Pancreas (tissue), 10 donors: ENCODE measurements at places on chromosomes 3 and 15. TPM values are rescaled to one million over a fixed set of nuclear protein-coding genes. Genes with fewer than 3 reads are reported as not detected.

Gene HTR3E
- not detected for total RNA-seq

DNA sequence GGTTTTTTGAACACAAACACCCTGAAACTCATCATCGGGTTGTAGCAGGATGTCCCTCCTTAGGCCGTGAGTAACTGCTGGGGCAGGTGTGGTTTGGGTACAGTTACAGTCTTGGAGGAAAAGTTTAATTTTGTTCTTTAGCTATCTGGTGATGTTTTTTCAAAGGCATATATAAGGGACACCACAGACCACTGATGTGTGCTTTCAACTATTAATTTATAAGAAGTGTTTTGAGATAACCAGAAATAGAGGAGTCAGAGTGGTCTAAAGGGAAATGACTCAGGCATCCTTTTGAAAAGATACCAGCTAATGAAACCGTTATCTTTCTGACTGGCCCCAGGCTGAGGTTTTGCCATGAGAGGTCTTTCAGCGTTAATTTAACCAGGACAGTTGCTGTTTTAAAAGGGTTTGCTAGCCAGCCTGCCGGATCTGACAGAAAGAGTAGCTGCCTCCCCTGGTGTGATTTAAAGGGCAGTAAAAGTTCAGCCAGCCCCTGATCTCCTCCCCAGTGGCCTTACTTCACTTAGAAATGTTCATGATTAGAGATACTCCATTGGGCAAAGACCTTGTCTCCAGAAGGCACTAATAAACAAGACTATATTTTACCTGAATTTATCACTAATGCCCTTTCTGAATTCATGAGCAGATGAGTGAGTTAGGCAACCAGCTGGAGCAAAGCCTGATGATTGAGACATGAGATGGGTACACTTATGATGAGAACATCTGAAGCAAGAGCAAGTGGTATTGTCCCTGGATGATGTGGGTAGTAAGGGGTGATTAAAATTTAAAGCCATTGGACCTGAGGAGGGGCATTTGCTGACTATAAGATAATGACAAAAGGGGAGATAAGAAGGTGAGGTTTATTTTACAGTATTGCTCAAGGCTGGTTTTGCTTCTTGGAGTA, 482.5 kb upstream of the TBL1XR1 start:
- H3K36me3 ChIP-seq: no peaks in the 10 kb centered on the region
- no peak overlapping the region for H3K4me3 ChIP-seq
- DNase-seq: no peak

GRCh38 chr15:62099094-62099601, 32.4 kb downstream of the C2CD4A start:
- no peaks in the 10 kb centered on the region for H3K36me3 ChIP-seq
- H3K4me1 ChIP-seq: no peaks in the 10 kb centered on the region
- H3K27me3 ChIP-seq: no peaks in the 10 kb centered on the region
- no peak overlapping the region for H3K4me3 ChIP-seq

- H3K27ac ChIP-seq: no peak overlapping the region
- H3K4me1 ChIP-seq: peaks cover 4% of the 10 kb centered on the region
- H3K36me3 ChIP-seq: no peaks in the 10 kb centered on the region
- no peak overlapping the region for H3K4me3 ChIP-seq
Measured at GRCh38 chr15:84852212-84852611, 32.2 kb upstream of the SLC28A1 start.

DNA sequence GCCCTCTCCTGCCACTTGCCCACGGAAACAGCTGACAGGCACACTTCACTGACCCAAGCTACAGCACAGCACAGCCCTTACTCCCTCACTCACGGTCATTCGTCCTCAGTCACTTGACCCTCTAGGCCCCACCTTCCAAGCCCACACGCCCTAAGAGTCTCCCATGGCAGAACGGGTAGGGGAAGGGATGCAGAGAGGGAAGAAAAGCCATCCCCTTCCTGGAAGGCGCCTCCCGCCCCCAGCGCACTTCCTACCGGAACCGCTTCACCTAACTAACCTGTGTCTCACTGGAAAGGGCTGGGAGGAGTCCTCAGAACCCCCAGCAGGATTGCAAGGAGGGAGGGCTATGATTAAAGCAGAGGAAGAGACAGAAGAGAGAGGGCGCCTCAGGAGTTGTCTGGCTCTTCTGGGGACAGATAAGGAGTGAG, 22.9 kb downstream of the EPHB3 start:
- no peaks in the 10 kb centered on the region for H3K27me3 ChIP-seq
- H3K4me1 ChIP-seq: no peaks in the 10 kb centered on the region
- no peak for DNase-seq
- no peak overlapping the region for H3K4me3 ChIP-seq

GRCh38 chr3:6862880-6863195, 1.9 kb downstream of the GRM7 start:
- no peak for DNase-seq
- H3K4me3 ChIP-seq: peak overlapping the region; percentile 35
- H3K4me1 ChIP-seq: no peaks in the 10 kb centered on the region
- H3K36me3 ChIP-seq: no peaks in the 10 kb centered on the region
- H3K27ac ChIP-seq: no peak overlapping the region
- H3K27me3 ChIP-seq: no peaks in the 10 kb centered on the region

Gene CFAP44
- 6.0 TPM for total RNA-seq

- DNase-seq: no peak
- H3K27me3 ChIP-seq: no peaks in the 10 kb centered on the region
- H3K4me1 ChIP-seq: no peaks in the 10 kb centered on the region
- H3K27ac ChIP-seq: no peak overlapping the region
Measured at GRCh38 chr3:124044956-124045355, 53.0 kb upstream of the ROPN1 start.

DNA sequence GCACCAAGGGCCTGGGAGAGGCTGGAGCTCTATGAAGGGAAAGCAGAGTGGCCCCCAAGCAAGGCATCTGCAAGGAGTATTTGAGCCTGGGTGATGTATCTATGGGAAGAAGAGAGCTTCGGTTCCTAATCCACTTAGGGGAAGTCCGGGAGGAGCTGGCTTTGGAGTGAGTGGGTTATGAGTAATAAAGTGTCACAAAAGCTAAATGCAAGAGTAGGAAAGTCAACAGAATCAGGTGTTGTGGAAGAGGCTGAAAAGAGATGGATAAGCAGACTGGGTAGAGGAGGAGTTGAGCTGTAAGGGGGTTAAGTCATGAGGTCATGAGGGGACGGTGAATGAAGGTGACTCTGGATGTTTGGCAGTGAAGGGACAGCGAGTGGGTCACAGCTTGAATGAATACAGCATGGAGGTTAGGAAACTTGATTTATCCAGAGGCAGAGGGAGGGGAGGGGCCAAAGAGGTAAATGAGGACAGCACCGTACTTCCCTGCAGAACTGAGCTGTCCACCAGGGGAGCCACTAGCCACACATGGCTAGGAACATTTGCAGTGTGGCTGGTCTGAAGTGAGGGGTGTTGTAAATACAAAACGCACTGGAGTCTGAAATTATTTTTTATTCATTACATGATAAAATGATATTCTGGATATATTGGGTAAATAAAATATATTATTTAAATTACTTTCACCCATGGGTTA, 83.3 kb downstream of the ADCY5 start:
- no peaks in the 10 kb centered on the region for H3K27me3 ChIP-seq
- no peak for DNase-seq
- H3K27ac ChIP-seq: no peak overlapping the region
- no peaks in the 10 kb centered on the region for H3K36me3 ChIP-seq
- no peaks in the 10 kb centered on the region for H3K4me1 ChIP-seq

GRCh38 chr3:134749174-134749573, 45.9 kb upstream of the EPHB1 start:
- no peak overlapping the region for H3K27ac ChIP-seq
- no peaks in the 10 kb centered on the region for H3K27me3 ChIP-seq
- no peaks in the 10 kb centered on the region for H3K36me3 ChIP-seq
- H3K4me3 ChIP-seq: no peak overlapping the region

DNA sequence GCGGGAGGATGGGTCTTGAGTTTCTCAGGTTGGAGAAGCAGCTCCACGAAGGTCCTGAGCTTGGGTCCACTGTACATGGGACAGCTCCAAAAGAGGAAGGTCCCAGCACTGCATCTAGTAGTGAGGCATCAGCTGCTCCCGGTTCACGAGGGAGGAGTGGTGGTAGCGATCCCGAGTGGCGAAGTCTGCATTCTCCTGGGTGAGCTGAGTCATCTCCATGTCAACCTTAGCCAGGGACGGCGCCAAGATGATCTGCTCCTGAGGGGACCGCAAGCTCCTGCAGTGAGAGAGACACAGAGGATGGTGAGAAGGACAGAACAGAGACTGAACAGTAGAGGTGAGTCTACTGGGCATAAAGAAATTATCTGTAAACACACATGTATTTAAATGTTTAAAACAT, 28.0 kb upstream of the HEG1 start:
- H3K4me1 ChIP-seq: no peaks in the 10 kb centered on the region
- DNase-seq: no peak
- H3K4me3 ChIP-seq: no peak overlapping the region
- H3K27ac ChIP-seq: no peak overlapping the region

DNA sequence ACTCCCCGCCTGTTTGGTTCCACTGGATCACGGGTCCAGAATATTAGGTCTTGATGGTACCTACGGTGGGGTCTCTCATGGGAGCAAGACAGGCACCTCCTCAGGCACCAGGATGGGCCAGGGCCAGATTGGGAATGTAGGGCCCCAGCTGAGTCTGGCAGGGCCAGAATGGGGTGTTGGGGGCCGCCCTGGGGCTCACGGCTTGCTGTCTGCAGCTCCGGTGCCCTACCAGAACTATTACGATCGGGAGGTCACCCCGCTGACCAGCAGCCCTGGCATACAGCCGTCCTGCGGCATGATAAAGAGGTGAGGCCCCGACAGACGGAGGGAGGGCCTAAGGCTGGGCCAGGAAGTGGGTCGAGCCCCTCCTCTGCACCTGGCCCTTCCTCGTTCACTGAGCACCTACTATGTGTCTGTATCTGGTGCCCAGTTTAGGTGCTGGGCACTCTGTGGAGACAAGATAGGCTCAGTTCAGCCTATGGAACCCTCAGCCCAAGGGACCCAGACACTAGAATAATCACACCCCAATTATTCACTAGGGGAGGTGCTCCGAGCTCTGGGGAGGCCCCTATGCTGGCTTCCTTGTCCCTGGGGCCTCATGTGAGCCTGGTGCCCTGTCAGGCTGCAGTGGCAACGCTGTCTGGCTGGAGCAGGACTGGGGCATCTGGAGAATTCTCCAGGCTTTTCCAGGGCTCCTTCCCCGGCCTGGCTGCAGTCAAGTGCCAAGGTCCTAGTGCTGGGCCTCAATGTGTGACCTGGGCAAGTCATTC, 37.9 kb downstream of the PSTPIP1 start:
- H3K36me3 ChIP-seq: no peaks in the 10 kb centered on the region
- no peak overlapping the region for H3K27ac ChIP-seq
- DNase-seq: peak; percentile 9
- no peaks in the 10 kb centered on the region for H3K27me3 ChIP-seq
- H3K4me1 ChIP-seq: peaks cover 3% of the 10 kb centered on the region

Gene GPR160
- total RNA-seq: 7.7 TPM

DNA sequence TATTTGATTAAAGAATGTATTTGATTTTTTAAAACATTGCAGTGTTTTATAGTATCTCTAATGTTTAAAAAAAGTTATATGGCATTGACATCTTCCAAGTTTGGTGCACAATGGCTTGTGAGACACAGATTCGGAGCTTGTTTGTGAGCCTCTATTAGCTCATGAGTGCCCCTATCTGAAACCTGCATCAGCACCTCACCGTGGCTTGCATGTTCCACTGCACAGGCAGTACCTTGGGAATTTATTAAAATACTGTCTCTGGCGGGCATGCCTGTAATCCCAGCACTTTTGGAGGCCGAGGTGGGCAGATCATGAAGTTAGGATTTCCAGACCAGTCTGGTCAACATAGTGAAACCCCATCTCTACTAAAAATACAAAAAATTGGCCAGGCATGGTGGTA, 6.8 kb upstream of the RTP2 start:
- no peak overlapping the region for H3K27ac ChIP-seq
- H3K4me3 ChIP-seq: no peak overlapping the region
- no peak for DNase-seq
- no peaks in the 10 kb centered on the region for H3K27me3 ChIP-seq

DNA sequence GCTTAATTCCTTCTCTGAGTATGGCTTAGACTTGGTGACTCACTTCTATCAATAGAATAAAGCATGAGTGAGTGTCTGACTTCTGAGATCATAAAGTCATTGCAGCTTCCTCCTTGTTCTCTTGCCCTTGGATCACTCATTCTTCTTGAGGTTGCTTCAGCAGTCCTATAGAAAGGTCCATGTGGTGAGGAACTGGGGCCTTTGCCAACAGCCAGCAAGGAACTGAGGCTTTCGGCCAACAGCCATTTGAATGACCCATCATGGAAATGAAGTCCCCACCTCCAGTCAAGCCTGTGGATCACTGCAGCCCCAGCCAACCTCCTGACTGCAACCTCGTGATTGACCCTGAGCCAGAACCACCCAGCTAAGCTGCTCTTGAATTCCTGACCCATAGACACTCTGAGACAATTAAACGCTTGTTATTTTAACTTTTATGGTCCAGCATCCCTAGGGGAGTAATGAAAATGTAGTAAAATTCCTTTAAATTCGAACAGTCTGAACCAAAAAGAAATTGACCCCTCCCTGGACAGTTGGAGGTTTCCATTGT, 84.5 kb downstream of the WDR76 start:
- DNase-seq: no peak
- no peak overlapping the region for H3K27ac ChIP-seq
- no peaks in the 10 kb centered on the region for H3K36me3 ChIP-seq
- H3K27me3 ChIP-seq: no peaks in the 10 kb centered on the region
- no peaks in the 10 kb centered on the region for H3K4me1 ChIP-seq

GRCh38 chr15:70341566-70341965, 243.8 kb upstream of the TLE3 start:
- DNase-seq: no peak
- peaks cover 7% of the 10 kb centered on the region for H3K4me1 ChIP-seq
- no peak overlapping the region for H3K4me3 ChIP-seq
- no peaks in the 10 kb centered on the region for H3K36me3 ChIP-seq

Gene EFHB
- not detected for total RNA-seq

Gene CNTN6
- total RNA-seq: not detected

- H3K27ac ChIP-seq: no peak overlapping the region
- no peaks in the 10 kb centered on the region for H3K4me1 ChIP-seq
- H3K27me3 ChIP-seq: no peaks in the 10 kb centered on the region
Measured at GRCh38 chr3:60055765-60056164, 1005.9 kb upstream of the CFAP20DC start.

Gene SAXO2
- total RNA-seq: 1.2 TPM

Gene PIGBOS1
- 6.0 TPM for total RNA-seq

DNA sequence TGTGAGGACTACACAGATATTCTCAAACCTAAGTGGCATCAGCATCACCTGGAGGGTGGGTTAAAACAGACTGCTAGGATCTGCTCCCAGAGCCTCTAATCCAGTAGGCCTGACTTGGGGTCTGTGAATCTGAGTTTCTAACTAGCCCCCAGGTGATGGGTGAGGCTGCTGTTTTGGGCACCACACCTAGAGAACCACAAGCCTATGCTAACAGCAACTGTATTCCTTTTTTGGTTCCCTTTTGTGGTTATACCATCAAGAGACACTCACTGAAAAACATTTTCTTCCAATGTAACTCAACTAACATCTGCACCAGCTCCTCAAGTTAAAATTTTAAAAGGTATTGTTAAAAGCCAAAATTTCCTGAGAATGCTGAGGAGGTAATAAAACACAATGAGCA, 16.0 kb downstream of the WDR82 start:
- no peak overlapping the region for H3K27ac ChIP-seq
- no peak overlapping the region for H3K4me3 ChIP-seq
- no peaks in the 10 kb centered on the region for H3K36me3 ChIP-seq
- H3K27me3 ChIP-seq: no peaks in the 10 kb centered on the region

Gene OR4F15
- not detected for total RNA-seq
